Activated naive CD8-positive, alpha-beta T cell treated with anti-CD3 and anti-CD28 coated beads for 36 hours (primary cell): ENCODE measurements at places on chromosomes 2 and 18. TPM values are rescaled to one million over a fixed set of nuclear protein-coding genes. Genes with fewer than 3 reads are reported as not detected.

Gene RTTN
- 22.5 TPM for total RNA-seq

Gene CCNYL1
- total RNA-seq = 6.0 TPM

DNA sequence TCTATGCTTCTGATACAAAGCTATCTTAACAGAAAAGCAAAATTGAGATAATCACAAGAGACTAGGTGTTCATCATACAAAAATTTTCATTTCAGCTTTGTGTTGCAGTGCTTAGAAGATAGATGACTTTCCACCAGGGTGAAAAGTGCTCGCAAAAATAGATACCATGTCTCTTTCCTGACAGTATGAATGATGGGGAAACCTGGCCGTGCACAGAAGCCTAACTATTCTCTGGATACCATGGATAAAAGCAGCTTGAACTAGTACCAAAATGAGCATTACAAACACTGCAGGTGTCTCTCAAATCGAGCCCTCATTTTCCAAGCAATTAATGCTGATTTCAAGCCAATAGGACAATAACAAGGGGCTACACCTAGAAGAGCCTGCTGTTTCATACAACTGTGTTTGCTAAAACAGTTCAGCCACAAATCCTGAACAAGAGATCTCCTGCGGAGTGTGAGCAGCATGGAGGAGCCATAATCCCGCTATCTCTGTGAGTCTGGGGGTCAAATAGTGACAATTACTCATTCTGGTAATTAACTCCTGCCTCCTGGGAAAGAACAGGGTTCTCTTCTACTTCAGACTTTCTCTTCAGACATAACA, 507.6 kb downstream of the PID1 start:
- H3K27ac ChIP-seq = no peak overlapping the region
- DNase-seq = no peak
- H3K27me3 ChIP-seq = no peaks in the 10 kb centered on the region
- H3K4me3 ChIP-seq = no peak overlapping the region
- H3K36me3 ChIP-seq = no peaks in the 10 kb centered on the region

DNA sequence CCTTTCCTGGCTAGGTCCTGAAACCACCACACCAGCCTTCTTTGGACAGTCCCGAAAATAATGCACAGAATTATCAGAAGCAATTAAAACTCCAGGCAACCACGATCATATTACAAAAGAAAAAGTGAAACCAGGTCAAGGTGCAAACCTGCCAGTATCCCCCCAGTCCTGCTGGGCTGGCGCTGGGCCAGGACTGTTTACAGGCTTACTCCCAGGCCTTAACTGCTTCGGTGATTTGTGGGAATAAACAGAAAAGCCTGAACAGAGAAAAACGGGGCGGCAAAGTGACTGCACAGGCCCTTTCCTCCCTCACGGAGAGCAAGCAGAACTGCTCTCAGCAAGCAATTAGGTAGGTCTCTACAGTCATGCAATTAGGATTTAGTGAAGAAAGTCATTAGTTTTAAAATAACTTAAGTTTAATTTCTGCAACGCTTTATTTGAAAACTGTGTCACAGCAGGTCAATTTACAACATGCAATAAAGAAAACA, 1.3 kb downstream of the HDAC4 start:
- peak overlapping the region; percentile 89 for H3K4me3 ChIP-seq
- peaks cover 14% of the 10 kb centered on the region for H3K36me3 ChIP-seq

DNA sequence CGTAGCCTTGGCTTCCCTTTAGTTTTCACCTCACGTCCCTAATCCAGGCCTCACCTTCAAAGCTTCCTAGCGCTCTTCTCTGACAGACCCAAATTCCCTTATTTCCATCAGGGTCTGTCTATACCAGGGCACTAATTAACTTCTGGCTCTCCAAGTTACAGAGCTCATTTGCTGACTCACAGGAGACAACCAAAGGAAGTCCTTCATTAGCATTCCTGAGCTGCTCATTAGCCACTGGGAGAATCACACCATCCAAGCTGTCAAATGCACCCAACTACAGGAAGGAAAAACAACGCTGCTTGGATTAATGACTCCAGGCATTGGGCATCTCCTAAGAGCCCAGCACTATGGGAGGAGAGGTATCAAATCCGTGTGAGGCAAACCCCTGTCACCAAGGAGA, 109.8 kb upstream of the ALK start:
- no peaks in the 10 kb centered on the region for H3K4me1 ChIP-seq
- no peak for DNase-seq
- H3K27me3 ChIP-seq = peaks cover 16% of the 10 kb centered on the region
- H3K27ac ChIP-seq = no peak overlapping the region
- no peak overlapping the region for H3K4me3 ChIP-seq

DNA sequence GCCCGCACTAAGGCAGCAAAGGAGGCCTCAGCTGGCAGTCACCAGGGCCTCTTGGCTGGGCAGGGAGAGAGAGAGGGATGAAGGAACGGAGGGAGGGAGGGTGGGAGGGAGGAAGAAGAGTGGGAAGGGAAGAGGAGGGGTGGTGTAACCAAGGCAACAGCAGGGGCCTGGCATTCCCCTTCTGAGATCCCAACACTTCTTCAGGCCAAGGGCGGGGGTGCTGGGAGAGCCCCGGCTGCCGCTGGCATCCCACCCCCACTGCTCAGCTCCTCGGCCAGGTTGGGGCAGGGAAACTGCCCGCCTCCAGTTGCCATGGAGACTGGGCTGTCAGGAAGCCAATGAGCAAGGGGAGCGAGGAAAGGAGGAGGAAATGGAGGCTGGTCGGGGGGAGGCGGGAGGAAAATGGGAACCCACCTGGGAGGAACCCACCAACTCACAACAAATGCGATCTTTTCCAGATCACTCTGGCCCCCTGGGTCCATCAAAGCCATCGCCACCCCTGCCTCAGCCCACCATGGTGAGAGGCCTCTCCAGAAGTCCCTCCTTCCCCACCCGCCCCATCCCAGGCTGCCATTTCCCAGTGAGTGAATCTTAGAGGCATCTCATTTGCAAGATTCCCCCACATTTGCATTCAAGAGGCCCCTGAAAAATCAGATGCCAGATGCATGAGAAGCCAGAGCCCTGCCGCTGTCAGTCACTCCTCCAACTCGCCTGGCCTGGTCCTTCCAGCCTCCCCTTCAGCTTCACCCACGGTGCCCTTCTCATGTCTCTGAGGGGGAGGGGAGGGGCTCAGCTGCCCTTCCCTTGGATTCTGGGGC, 12.4 kb downstream of the SH2D6 start:
- DNase-seq = no peak
- H3K4me1 ChIP-seq = peaks cover 7% of the 10 kb centered on the region
- no peak overlapping the region for H3K27ac ChIP-seq
- no peaks in the 10 kb centered on the region for H3K36me3 ChIP-seq
- no peak overlapping the region for H3K4me3 ChIP-seq
- no peaks in the 10 kb centered on the region for H3K27me3 ChIP-seq

DNA sequence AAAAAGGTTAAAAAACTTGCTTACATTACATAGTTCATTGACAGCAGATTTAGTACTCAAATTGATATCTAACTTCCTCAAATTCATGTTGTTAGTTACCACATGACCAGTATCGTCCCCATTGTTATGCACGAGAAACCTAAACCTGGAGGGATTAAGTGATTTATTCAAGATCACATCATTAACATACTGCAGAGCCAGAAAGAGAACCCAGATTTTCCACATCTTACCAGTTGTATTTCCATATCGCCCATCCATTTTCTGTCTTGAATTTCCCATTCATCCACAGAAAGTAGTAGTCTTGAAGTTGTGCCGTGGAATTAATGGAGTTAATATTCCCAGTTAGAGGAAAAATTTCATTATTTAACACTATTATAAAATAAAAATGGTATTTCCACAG, 512.0 kb downstream of the METTL4 start:
- no peaks in the 10 kb centered on the region for H3K4me1 ChIP-seq
- H3K27me3 ChIP-seq = peaks cover 8% of the 10 kb centered on the region
- no peak overlapping the region for H3K4me3 ChIP-seq
